ENCODE measurements at places on chromosomes 7 and 10.

GRCh38 chr7:157656195-157656769 lies 319.5 kb downstream of the DNAJB6 start:
- no peak for DNase-seq

- no peak for DNase-seq
Observed at GRCh38 chr7:111290419-111290818, 199.5 kb downstream of the LRRN3 start.

- DNase-seq = peak; percentile 56
Observed at GRCh38 chr10:113709221-113709838, 29.6 kb downstream of the CASP7 start.

DNA sequence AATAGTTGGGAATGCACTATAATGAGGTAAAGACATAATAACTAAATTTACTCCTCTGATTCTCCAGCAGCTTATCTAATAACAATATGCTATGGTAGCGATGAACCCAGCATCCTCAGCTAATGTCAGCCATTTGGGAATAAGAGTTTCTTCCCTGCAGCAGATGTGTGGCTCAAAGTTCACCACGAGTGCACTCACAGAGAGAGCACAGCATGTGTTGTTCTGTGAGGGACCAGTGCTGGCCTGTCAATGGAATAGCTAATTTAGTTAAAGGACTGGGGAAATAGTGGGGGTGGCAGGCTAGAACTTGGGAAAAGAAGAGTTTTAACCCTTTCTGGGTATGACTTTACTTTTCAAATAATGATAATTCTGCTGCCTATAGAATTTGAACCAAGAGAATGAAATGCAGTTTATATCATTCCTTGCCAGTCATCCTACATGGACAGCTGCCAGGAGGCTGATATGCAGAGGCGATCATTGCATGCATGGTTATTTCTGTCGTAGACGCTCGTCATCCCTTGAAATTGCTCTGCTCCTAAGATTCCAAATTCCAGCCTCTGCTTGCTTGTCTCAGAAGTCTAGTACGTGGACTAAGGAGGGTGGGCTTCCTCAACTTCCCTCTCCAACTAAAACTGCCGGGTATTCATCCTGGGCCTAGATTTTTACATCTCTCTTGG lies 355.6 kb downstream of the RNLS start:
- no peak for DNase-seq

- no peak for DNase-seq
Observed at GRCh38 chr10:43041422-43042342, 35.2 kb upstream of the RET start.

DNA sequence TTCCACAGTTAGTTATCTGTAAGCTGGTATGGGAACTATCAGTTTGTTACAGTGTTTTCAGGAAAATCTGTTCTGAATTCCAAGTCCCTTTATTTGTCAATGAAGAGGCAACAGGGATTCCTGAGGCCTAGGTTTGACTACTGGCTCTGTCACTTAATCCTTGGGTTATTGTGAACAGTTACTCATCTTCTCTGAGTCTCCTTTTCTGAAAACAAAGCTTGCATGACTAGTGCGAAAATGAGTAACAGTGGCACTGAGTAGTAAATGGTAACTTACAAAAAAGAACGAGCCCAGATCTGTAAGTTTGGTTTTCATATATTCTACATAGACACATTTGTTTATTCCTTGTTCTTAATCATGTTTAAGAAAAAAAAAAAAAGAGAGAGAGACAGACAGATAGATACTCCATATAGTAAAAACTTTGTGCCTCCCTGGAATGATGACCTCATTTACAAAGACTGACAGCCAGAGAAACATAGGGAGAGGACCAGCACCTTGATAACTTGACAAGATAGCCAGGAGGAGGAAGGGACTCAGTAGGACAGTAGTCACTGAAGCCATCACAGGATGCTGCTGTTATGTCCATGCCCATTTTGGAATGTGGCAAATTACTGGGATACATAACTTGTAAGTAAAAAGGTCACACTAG lies 1.9 kb downstream of the MRPS33 start:
- DNase-seq = no peak

Data from NCI-H2081 treated with DMSO at 0.1 percent for 48 hours (cell line).